ENCODE measurements at places on chromosomes 4 and X.

DNA sequence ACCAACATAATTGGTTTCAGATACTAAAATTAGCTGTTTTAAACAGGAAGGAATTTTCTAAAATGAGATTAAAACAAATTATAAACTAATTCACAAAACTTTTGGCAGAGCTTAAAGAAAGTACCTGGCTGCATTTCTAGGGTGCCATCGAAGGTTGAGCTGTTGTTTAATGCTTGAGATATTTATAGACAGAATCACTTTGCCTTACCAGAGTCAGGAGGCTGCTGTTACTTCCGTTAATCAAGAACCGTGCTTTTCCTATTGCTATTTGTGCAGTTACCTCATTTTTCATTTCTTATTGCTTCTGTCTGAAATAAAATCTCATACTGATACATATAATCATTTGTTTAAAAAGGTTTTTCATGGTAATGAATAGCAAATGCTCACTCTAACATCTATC lies 242.9 kb downstream of the TECRL start:
- DNase-seq, result no peak

- no peak for DNase-seq
These were observed 291.5 kb upstream of the SMIM31 start for GRCh38 chr4:164462471-164462870.

DNA sequence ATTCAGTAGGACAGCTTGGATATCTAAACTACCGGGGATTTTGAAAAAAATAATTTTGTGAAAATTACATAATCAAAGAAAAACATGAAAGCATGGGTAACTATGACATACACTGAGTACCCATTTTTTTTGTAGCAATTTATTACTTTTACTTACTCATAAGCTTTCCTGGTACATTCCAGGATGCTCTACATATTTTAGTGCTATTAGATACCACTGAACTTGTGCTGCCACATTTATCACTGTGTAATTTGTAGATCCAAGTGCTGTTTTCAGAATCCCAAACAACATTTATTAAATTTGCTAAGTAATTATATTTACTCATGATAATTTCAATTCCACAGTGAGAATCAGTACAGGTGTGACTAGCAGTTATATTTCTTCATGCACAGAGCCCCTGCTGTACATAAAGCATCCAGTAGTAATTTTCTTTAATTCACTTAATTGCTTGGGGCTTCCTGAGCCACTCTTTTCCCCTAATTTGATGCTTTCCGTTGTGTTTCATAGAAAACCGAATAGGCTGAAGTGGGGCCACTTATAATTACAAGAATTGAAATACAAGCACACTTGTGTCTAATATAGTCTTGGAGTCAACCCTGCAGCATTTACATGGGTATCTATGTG lies 2254.4 kb downstream of the ARAP2 start:
- DNase-seq, result no peak

GRCh38 chr4:22650771-22651170 lies 42.0 kb upstream of the GBA3 start:
- DNase-seq, result no peak

GRCh38 chr4:1772853-1773538 lies 20.1 kb upstream of the FGFR3 start:
- DNase-seq, result no peak

DNA sequence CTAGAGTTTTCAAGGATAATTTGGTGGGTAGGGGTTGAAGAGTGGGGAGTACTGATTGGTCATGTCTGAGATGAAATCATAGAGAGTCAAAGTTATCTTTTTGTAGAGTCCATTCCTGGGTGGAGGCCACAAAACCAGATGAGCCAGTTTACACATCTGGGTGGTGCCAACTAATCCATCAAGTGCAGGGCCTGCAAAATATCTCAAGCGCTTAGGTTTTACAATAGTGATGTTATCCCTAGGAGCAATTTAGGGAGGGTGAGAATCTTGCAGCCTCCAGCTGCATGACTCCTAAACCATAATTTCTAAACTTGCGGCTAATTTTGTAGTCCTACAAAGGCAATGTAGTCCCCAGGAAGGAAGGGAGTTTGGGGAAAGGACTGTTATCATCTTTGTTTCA lies 988.3 kb upstream of the LCORL start:
- no peak for DNase-seq

GRCh38 chrX:23668335-23668734 lies 1.0 kb downstream of the PRDX4 start:
- DNase-seq, result no peak

DNA sequence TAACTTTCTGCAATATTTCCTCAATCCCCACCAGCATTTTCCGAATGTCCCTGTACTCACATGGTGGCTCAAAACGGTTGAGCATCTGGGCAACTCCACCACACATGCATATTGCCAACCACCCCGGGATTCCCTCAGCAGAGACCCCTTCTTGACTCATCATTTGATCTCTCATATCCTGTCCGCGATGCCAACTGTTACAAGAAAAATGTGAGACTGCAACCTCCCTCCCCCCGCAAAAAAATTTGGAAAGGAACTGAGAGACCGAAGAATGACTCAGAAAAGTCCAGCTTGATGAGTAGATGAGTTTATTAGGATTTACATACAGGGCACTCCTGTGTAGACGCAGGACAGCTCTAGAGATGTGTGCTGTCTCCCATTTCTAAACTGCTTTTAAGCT lies 561.4 kb downstream of the ZIC3 start:
- DNase-seq, result no peak

DNA sequence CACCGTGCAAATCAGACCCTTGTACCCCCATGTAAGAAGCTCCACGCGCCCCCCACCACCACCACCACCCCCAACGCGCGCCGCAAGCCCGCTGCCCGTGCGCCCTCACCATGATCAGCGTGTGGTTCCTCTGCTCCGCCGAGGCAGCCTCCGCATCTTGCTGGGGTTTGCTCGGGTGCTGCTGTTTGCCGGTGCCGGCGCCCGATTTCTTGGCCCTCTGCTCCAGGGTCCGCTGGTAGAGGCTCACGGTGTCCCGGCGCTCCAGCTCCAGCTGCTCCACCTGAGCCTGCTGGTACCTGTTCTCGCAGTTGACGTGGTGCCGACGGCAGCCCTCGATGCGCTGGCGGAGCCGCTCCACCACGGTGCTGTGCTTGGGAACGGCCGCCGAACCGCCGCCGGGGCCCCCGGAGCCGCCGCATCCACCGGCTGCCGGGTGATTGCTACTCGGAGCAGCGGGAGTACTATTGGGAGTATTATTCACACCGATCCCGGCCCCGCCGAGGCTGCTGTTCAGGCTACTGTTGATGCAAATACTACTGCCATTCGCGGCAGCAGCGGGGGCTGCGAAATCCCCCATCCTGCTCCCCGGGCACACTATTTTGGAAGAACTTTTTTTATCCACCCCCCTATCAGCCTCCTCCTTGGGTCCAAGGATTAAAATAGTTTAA lies 1.1 kb downstream of the MAML3 start:
- peak; percentile 20 for DNase-seq

DNA sequence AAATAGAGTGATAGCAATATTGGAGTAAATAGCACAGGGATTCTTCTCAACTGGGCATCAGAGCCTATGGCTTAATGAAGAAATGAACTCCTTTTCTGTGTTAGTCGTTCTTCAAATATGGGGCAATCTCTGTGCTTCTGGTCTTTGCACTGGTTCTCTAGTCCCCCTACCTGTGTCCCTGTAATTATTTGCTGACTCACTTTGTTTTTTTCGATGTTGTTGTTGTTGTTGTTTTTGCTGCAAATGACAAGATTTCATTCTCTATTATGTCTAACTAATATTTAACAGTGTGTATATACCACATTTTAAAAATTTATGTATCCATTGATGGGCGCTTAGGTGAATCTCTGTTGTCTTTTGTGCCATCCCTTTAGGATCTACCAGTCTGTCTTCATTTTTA lies 2137.8 kb upstream of the TENM3 start:
- no peak for DNase-seq

- DNase-seq, result no peak
These were observed 58.3 kb upstream of the GUCY1A1 start for GRCh38 chr4:155608225-155608885.
